ENCODE measurements at places on chromosomes 7 and 10.

DNA sequence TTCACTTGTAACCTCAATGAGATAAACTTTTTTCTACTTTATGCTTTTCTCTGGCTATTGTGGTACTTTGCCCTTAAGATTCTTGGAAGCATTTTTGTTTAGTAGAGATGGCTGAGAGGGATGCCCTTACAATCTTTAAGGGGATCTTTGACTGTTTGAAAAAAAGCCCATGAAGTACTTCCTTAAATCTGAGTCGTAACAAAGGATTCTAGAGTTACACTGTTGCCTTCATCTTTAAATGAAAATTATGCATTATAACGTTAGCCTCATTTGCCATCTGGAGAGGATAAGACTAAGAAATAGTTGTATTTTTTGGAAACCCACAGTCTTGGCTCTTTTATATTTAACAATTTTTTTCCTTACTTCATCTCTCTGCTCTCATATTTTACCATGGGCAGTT lies 37.8 kb upstream of the FZD1 start:
- no peak for DNase-seq

DNA sequence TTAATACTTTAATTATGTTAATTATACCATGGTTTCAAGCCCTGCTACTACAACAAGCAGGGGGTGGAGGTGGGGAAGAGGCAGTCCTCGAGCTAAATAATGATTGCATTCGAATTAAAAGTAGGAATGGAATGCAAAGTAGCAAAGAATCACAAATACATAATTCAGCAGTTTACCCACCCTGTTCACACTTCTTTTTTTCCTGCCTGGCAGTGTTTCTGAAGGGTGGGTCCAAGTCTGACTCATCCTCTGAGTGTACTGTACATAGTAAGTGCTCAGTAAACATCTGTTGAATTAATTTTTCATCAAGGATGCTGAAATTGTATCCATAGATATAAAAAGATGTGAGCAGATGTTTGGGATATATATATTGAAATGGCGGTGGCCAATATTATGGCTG lies 778.8 kb downstream of the LRMDA start:
- no peak for DNase-seq

GRCh38 chr10:118340486-118340885 lies 1.6 kb downstream of the FAM204A start:
- DNase-seq, result no peak

DNA sequence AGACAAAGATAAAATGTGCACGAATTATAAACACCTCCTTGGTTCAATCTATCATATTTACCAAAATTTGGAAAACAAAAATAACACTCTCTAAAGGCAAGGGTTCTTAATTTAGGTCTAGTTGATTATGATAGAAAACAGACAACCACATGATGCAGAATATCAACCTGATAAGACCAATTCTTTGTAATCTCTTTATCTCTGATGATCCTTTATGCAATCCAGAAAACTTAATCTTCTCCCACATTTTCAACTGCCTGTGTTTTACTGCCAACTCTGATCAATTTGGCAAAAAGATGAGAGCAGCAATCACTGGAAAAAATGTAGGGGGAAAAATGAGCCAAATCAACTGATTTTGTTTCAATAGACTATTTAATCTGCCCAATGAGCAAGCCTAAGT lies 148.5 kb downstream of the LRRN3 start:
- no peak for DNase-seq

- DNase-seq, result no peak
Observed at GRCh38 chr10:112912410-112912928, 37.6 kb upstream of the TCF7L2 start.

All from SIG-M5 (cell line).